Activated naive CD8-positive, alpha-beta T cell treated with anti-CD3 and anti-CD28 coated beads, Interleukin-2, amount 10 ng/mL, durations not matched to agents 7 days and 5 days (primary cell): ENCODE measurements at places on chromosomes 16 and 17.

- peak; percentile 84 for DNase-seq
These were observed at the start of gene RPL19 for GRCh38 chr17:39200070-39200879. Gene RPL19 (plus strand): TSS chr17:39200283. CDS start chr17:39200345, 62 bp downstream.

GRCh38 chr16:54936201-54936978, 5.7 kb downstream of the IRX5 start:
- peak; percentile 35 for DNase-seq

DNA sequence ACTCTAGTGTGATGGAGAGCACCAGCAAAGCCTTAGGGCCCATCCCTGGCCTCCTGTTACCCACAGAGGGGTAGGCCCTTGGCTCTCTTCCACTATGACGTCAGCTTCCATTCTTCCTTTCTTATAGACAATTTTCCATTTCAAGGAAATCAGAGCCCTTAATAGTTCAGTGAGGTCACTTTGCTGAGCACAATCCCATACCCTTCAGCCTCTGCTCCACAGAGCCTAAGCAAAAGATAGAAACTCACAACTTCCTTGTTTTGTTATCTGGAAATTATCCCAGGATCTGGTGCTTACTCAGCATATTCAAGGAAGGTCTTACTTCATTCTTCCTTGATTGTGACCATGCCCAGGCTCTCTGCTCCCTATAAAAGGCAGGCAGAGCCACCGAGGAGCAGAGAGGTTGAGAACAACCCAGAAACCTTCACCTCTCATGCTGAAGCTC, at the start of gene CCL8:
TSS of gene CCL8 (plus strand) at position 397 of the 445 bp plus-strand sequence. CDS start 67 bp downstream, outside the sequence.
- DNase-seq = no peak

GRCh38 chr17:47013341-47013740, 34.3 kb upstream of the RPRML start:
- no peak for DNase-seq

DNA sequence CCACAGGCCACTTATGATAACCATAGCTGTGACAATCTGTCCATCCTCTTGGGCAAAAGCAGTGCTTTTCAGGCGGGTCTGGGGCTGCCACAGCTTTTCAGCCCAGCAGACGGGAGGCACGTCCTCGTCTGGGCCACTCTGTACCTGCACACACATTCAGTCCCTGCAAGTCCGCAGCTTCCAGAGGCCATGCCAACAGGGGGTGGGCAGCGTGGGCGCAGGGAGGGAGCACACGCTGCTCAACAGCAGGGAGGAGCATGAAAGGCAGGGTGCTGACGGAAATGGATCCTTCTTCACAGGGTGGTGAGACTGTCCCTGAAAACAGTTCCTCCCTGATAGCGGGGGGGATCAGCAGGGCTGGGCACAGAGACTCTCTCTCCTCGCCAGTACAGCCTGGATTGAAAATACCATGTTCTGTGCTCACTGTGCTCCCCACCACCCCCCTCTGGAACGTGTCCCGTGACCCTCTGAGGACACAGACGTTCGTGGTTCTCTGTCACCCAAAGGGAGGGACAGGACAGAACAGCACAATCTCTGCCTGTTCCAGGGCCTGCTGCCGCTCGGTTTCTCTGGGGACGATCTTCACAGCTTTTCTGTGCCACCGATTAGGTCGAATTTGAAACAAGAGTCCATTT, 41.7 kb downstream of the PEMT start:
- no peak for DNase-seq

- no peak for DNase-seq
These were observed 5.4 kb upstream of the CYTH1 start for GRCh38 chr17:78787444-78787843.

DNA sequence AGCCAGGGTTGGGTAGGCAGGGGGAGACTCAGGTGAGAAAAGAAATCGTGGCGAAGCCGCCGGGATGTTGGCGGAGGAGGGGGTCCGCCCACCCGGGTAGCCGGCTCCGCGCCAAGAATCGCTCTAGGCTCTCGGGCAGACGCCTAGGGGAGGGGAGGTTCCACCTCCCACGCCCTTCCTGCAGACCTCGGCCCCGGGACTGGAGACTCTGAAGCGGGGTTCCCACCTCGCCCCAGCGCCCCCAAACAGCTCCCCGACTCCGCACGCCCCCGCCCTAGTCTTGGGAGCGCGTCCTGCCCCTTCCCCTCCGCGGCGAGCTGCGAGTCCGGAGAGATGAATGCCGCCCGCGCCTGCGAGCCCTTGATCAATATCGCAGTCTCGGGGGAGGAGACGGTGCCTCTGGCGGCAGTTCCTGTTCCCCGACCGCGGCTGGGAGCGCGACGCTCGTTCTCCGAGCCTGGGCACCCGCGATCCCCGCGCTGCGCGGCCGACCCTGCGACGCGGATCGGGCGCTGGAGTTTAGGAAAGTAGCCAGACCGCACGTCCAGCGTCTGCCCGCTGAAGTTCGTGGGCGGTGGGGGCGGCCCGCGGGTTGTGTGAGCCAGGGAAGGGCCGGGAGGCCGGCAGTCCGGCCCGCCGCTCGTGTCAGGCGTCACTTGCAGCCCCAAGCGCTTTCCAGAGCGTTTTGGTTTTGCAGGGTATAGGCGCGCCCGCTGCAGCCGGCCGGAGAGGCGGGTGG, 790 bp downstream of the CRHR1 start:
- DNase-seq = peak; percentile 58

DNA sequence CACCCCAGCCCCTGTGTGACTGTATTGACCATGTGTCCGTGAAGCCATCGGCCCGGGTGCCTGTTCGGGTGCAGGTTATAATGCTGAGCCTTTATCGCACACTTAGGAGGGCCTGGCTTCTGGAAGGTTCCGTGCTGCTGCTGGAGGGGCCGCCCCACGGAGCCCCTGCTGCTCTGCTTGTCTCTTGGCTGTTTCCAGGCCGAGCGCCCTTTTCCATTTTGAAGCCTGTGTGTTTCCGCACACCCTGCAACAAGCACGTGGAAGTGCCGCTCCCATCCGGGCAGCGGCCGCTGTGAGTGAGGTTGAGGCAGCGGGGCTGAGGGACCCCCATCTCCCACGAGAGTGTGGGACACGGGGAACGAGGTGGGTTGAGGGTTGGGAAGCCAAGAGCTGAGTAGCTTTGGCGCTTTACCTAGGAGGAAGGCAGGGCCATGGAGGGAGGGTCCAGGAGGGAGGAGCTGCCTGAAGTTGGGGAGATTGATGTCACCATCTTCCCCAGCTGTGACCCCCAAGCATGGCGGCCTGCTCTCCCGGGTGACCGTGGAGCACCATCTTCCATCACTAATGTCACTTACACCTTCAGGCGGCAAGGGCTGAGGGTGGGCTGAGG, 200.1 kb upstream of the GSE1 start:
- peak; percentile 21 for DNase-seq

DNA sequence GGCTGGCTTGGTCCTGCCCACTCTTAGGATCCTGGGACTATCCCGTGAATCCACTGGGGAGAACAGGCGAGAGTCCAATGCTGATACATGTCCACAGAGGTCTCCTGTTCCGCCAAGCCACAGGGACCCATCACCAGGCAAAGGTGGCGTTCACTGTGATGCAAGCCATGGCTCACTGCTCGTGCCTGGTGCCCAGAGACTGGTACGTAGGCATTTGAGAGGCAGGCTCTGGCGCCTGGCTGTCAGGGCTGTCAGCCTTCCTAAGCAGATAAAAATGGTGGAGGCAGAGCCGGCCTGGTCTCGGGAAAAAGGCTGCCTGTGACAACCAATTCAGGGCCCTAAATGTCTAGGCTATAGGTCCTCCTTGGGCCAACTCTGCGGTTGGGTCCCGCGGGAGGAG, 2329.0 kb downstream of the TP53TG3F start:
- no peak for DNase-seq
